Epithelial cell of esophagus (primary cell): ENCODE measurements at places on chromosomes 2 and 18.

- no peak for DNase-seq
These were observed 66.2 kb downstream of the MAP4K4 start for GRCh38 chr2:101763496-101764333.

DNA sequence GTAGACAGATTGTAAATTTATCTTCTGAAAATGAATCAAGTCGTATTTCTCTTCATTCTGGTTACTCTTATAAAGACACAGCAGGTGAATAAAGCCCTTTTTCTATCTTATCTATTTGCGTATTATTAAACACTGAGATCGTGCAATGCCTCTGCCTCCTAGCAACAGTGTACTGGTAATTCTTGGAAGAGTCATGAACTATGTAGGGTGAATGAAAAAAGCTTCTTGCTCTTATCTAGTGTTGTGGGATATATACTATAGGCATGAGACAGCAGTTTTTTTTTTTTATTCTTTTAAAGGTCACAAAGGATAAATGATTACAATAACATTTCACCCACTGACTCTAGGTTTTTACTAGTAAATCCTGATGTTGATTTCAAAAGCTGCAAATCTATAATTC is 324.2 kb downstream of the PDE11A start:
- no peak for DNase-seq

GRCh38 chr18:23935804-23936203 is 78.8 kb upstream of the TTC39C start:
- DNase-seq: no peak

GRCh38 chr2:235458839-235459273 is 35.0 kb upstream of the AGAP1 start:
- DNase-seq: peak; percentile 72

- DNase-seq: no peak
These were observed 118.0 kb upstream of the TMEM200C start for GRCh38 chr18:6013171-6013810.

GRCh38 chr18:68940039-68940438 is 142.2 kb downstream of the CCDC102B start:
- no peak for DNase-seq

DNA sequence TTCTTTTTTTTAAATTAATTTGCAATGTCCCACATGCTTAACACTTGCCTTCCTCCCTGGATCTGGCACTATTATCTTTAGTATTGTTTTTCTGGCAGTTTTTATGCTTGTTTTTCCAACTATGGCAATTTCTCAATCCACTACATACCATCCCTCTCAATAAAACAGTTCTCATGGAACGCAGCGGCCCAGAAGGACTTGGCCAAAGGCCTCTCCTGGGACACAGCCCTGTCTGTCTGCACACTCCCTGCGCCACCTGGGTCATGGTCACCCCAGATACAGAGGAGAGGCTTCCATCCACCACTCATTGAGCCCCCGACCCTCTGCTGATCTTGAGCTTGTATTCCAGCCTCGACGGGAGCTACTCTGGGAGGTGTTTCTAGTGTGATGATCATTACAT is 91.2 kb downstream of the TWIST2 start:
- DNase-seq: no peak

DNA sequence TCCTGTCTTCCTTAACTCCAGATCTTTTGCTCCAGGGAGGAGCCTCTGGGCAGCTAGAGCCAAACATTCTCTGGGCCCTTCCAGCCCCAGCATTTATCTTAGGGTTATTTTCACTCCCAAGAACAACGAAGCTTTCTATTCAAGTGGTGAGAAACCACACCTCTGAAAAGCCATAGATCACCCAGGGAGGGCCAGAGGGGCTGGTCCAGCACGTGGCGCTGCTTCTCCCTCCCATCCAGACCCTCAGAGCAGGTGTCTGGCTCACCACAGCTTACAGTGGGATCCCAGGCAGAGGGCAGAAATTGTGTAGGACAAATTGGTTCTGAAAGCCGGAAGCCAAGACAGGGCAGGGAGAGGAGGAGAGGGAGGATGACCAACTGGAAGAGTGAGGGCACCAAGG is 74.0 kb upstream of the PKDCC start:
- no peak for DNase-seq

GRCh38 chr18:57404345-57404744 is 30.8 kb upstream of the ONECUT2 start:
- no peak for DNase-seq

GRCh38 chr2:109335631-109336176 is 206.7 kb downstream of the SH3RF3 start:
- DNase-seq: peak; percentile 23

DNA sequence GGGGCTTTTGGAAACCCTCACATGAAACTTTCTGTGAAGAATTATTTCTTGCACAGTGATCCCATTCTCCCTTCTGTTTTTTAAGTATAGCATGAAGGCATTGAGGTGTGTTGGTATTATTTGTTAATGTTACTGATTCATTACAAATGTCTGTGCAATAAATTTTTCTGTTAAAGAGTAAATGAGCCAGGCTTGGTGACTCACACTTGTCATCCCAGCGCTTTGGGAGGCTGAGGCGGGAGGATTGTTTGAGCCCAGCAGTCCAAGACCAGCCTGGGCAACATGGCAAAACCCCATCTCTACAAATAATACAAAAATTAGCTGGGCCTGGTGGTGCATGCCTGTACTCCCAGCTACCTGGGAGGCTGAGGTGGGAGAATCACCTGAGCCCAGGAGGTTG is 87.8 kb downstream of the KCTD18 start:
- no peak for DNase-seq
